CD4-positive, alpha-beta T cell treated with Interleukin-15 for 4 hours (primary cell): ENCODE measurements at places on chromosomes 12 and 14.

- DNase-seq: no peak
These were observed 4.5 kb downstream of the RASSF8 start for GRCh38 chr12:25962932-25963525.

- DNase-seq: no peak
These were observed 2.4 kb downstream of the LGR5 start for GRCh38 chr12:71441836-71442566.

- no peak for DNase-seq
These were observed 12.4 kb downstream of the OAS3 start for GRCh38 chr12:112950701-112951100.

DNA sequence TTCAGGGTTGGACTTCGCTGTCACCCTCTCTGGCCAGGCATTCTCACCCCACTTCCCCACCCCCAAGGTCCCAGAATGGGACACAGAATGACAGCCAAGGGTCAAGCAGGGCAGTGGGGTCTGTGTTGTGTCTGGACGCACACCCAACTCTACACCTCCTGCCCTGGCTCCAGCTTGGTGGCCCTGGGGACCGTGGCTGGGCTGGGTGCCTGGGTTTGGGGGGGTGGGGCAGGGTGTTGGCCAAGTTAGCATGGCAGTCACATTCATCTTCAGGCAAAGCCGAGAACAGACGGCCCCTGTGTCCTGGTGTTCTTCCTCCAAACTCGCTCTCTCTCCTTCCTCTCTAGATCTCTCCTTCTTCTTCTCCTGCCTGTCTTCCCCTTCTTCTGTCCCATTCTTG lies 5.6 kb downstream of the LRP1 start:
- DNase-seq: no peak

DNA sequence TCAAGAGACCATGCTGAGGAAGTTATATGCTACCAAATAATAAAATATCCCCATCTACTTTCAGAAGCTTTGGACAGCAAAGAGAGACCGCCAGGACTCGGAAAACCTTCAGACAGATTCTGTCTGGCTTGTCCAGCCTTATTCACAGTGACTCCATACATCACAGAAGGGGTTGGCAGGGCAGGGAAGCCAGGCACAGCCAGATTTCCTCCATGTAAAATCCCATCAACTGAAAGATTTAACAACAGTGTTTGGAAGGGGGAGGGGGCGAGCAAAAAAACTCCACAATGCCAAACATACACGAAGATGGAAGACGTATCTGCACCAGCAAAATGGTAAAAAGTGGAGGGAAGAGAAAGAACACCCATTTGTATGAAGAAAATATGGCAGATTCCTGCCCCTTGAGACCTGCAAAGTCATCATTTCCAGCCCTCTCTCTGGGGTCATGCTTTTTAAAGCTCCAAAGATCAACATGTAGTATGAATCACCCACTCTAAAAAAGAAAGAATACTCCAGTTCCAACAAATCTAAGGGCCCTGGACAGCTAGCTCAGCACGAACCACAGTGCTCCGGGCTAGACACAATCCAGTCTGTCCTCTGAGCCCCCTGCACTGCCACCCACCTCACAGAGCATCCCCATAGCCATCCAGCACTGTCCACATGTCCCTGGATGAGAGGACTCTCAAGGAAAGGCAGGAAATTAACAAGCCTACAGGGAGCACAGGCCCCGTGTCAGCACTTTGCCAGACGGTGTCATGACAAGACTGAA lies 116.4 kb downstream of the DICER1 start:
- DNase-seq: no peak

DNA sequence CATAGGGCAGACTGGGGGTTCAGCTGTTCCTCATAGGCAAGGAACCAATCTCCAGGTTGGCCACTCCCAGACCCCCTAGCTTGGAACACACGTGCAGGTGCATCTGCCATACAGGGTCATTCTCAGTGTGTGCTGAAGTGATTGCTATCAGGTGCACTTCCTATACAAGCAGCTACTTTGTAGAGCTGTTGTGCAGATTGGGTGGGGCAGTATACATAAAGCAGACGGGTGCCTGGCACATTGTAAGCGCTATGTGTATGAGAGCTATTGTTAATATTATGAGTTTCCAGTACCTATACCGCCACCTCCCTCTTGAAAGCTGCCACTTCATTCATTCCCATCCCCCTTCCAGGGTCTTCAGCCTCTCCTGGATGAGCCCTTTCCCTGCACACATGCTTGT lies 17.3 kb downstream of the IRF2BPL start:
- no peak for DNase-seq

DNA sequence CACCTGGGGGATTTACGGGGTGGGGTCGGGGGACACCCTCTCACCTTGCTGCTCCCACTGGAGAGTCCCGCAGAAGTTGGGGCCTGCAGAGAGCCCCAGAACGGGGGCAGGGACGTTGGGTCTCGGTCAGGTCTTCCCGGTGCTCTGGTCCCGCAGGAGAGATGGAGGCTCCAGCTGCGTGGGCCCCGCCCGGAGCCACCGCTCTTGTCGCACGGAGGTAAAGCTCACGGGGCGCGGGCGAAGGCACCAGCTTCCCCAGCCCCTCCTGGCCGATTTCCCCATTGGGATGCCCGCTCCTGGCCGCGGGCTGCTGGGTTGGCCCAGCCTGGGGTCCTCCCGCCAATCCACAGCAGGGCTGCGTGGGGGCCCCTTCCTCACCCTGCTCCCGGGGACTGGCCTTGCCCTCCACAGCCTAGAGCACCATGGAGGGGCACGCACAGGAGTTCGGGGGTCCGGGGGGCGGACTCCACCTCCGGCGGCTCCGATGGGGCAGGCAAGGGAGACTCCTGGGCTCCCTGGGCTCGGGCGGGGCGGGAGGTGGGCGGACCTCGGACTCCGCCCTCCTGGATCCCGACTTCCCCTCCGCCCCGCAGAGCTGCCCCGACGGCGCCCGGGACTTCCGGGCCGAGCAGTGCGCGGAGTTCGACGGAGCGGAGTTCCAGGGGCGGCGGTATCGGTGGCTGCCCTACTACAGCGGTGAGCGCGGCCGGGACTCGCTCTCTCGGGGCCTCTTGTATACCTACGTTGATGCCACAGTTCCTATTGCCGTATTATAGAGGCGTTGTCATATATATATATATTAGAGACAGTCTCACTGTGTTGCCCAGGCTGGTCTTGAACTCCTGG lies 8.4 kb downstream of the PAPLN start:
- DNase-seq: peak; percentile 21
